ENCODE measurements at places on chromosomes 4 and X. TPM values are rescaled to one million over a fixed set of nuclear protein-coding genes. Genes with fewer than 3 reads are reported as not detected.
A peak's percentile ranks its signal among the peaks of the same experiment; 100 is the strongest.

DNA sequence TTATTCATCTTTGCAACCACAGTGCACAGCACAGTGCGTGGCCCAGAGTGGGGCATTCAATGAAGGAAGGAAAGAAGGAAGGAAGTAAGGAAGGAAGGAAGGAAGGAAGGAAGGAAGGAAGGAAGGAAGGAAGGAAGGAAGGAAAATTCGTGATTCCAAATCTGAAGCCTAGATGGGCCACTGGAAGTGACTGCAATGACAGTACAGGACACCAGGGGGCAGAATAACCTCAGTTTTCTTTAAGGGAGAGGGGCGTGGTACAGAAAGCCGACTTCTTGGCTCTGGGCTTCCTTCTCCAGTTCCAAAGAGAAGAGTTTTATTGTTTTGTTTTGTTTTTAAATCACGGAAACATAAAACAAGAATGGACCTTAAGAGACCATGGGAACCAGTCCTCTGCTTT is 47.8 kb downstream of the APLN start:
- peak; percentile 65 for DNase-seq
- no peak overlapping the region for H3K4me3 ChIP-seq
- no peaks in the 10 kb centered on the region for H3K4me1 ChIP-seq
- H3K27me3 ChIP-seq: no peaks in the 10 kb centered on the region
- H3K27ac ChIP-seq: no peak overlapping the region

GRCh38 chr4:183395395-183395794 is 49.0 kb upstream of the CDKN2AIP start:
- H3K27ac ChIP-seq: no peak overlapping the region
- H3K4me1 ChIP-seq: peaks cover 12% of the 10 kb centered on the region
- H3K36me3 ChIP-seq: no peaks in the 10 kb centered on the region
- peaks cover 4% of the 10 kb centered on the region for H3K27me3 ChIP-seq
- H3K4me3 ChIP-seq: no peak overlapping the region

Gene ENPEP
- polyA plus RNA-seq: 0.40 TPM

Gene USP17L24
- polyA plus RNA-seq: not detected

Gene SUPT20HL1
- not detected for polyA plus RNA-seq

DNA sequence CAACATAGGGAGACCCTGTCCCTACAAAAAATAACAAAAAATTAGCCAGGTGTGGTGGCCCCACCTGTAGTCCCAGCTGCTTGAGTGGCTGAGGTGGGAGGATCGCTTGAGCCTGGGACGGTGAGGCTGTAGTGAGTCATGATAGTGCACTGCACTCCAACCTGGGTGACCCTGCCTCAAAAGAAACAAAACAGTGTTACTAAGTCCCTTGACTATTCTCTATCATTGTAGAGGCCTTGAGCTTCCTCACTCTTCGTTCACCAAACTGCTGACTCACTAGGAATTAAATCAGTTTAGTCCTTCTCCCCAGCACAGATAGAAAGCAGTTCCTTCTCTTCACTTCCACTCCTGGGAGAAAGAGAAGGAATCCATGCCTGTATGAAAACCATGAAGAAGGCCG is 14.5 kb downstream of the CDS1 start:
- no peaks in the 10 kb centered on the region for H3K4me1 ChIP-seq
- no peaks in the 10 kb centered on the region for H3K36me3 ChIP-seq
- no peak for DNase-seq
- no peaks in the 10 kb centered on the region for H3K27me3 ChIP-seq
- H3K4me3 ChIP-seq: no peak overlapping the region

- H3K27ac ChIP-seq: no peak overlapping the region
- H3K36me3 ChIP-seq: no peaks in the 10 kb centered on the region
- H3K4me3 ChIP-seq: no peak overlapping the region
- DNase-seq: peak; percentile 63
- no peaks in the 10 kb centered on the region for H3K4me1 ChIP-seq
- H3K27me3 ChIP-seq: no peaks in the 10 kb centered on the region
Observed at GRCh38 chr4:159283696-159284095, 180.8 kb downstream of the RAPGEF2 start.

Gene UCHL1
- 4.6 TPM for polyA plus RNA-seq

- H3K27me3 ChIP-seq: peaks cover 72% of the 10 kb centered on the region
- peak overlapping the region; percentile 68 for H3K27ac ChIP-seq
- H3K4me1 ChIP-seq: peaks cover 20% of the 10 kb centered on the region
- DNase-seq: peak; percentile 69
- H3K36me3 ChIP-seq: no peaks in the 10 kb centered on the region
Observed at GRCh38 chr4:173538148-173538908, 8.3 kb upstream of the HAND2 start.

GRCh38 chr4:6478546-6479220 is 6.3 kb upstream of the PPP2R2C start:
- no peaks in the 10 kb centered on the region for H3K4me1 ChIP-seq
- H3K36me3 ChIP-seq: no peaks in the 10 kb centered on the region
- H3K4me3 ChIP-seq: no peak overlapping the region
- no peak overlapping the region for H3K27ac ChIP-seq
- no peak for DNase-seq

DNA sequence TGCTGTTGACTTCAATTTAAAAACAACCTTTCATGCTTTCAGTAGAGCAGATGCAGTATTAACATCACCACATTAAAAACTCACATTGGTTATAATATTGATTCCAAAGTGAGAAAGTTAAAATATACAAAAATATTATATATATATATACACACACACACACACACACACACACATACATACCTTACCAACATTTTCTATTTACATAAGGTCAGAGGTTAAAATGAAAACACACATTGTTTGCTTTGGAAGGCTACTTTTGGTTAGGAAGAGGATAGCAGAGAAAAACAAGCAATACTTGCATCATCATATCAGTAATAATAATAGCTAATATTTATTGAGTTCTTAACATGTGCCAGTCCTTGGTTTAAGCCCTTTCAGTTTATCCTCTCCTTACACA is 226.5 kb downstream of the PPP4R3C start:
- H3K27me3 ChIP-seq: no peaks in the 10 kb centered on the region
- H3K4me1 ChIP-seq: no peaks in the 10 kb centered on the region
- H3K36me3 ChIP-seq: no peaks in the 10 kb centered on the region

- DNase-seq: no peak
- no peak overlapping the region for H3K27ac ChIP-seq
- H3K27me3 ChIP-seq: no peaks in the 10 kb centered on the region
- no peaks in the 10 kb centered on the region for H3K4me1 ChIP-seq
Observed at GRCh38 chr4:156774422-156774821, 197.2 kb downstream of the PDGFC start.

GRCh38 chr4:138259271-138259670 is 17.1 kb upstream of the SLC7A11 start:
- H3K27ac ChIP-seq: no peak overlapping the region
- H3K27me3 ChIP-seq: no peaks in the 10 kb centered on the region
- no peaks in the 10 kb centered on the region for H3K36me3 ChIP-seq
- no peak overlapping the region for H3K4me3 ChIP-seq
- no peaks in the 10 kb centered on the region for H3K4me1 ChIP-seq

- no peak overlapping the region for H3K4me3 ChIP-seq
- no peak overlapping the region for H3K27ac ChIP-seq
- H3K36me3 ChIP-seq: no peaks in the 10 kb centered on the region
- DNase-seq: no peak
- H3K4me1 ChIP-seq: no peaks in the 10 kb centered on the region
Observed at GRCh38 chr4:91025241-91026148, 898.3 kb downstream of the CCSER1 start.

Gene NPY1R
- polyA plus RNA-seq: 0.37 TPM

Gene NUP62CL
- 1.1 TPM for polyA plus RNA-seq

GRCh38 chrX:100447655-100448397 is 37.8 kb upstream of the PCDH19 start:
- no peak overlapping the region for H3K4me3 ChIP-seq
- no peak for DNase-seq
- no peaks in the 10 kb centered on the region for H3K4me1 ChIP-seq
- no peak overlapping the region for H3K27ac ChIP-seq

DNA sequence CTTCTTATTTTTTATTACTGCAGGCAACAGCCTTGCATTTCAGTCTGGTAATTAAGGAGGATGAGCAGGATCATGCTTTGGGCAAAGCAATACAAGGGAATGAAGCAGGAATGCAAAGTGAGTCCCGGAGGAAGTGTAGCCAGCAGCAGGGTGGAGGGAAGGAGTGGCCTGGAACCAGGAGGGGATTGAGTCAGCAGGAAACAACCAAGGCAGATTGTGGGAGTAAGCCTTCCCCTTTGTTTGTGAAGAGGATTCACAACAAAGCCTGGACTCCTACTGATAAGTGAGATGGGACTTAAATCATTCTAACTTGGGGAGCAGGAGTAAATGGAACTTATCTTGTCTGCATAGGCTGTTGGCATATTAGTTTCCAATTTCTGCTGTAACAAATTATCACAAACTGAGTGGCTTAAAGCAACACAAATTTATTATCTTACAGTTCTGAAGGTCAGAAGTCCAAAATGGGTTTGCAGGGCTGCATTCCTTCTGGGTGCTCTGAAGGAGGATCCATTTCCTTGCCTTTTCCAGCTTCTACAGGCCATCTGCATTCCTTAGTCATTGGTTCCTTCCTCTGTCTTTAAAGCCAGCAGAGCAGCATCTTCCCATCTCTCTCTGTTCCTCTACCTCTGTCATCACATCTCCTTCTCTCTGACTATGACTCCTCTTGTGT is 93.2 kb upstream of the AP1S2 start:
- no peak overlapping the region for H3K4me3 ChIP-seq
- peaks cover 4% of the 10 kb centered on the region for H3K27me3 ChIP-seq
- no peak for DNase-seq
- H3K27ac ChIP-seq: no peak overlapping the region
- H3K36me3 ChIP-seq: no peaks in the 10 kb centered on the region

- no peak overlapping the region for H3K4me3 ChIP-seq
- no peaks in the 10 kb centered on the region for H3K36me3 ChIP-seq
- peaks cover 44% of the 10 kb centered on the region for H3K4me1 ChIP-seq
Observed at GRCh38 chr4:105196523-105197145, 50.0 kb downstream of the TET2 start.

GRCh38 chrX:45322820-45323219 is 122.1 kb upstream of the DIPK2B start:
- H3K4me1 ChIP-seq: no peaks in the 10 kb centered on the region
- no peak overlapping the region for H3K27ac ChIP-seq
- no peaks in the 10 kb centered on the region for H3K36me3 ChIP-seq
- H3K4me3 ChIP-seq: no peak overlapping the region

Data from stomach (tissue), 19 donors.